H1 (cell line): ENCODE measurements at places on chromosomes 2 and 18. TPM values are rescaled to one million over a fixed set of nuclear protein-coding genes. Genes with fewer than 3 reads are reported as not detected.
A peak's percentile ranks its signal among the peaks of the same experiment; 100 is the strongest.

DNA sequence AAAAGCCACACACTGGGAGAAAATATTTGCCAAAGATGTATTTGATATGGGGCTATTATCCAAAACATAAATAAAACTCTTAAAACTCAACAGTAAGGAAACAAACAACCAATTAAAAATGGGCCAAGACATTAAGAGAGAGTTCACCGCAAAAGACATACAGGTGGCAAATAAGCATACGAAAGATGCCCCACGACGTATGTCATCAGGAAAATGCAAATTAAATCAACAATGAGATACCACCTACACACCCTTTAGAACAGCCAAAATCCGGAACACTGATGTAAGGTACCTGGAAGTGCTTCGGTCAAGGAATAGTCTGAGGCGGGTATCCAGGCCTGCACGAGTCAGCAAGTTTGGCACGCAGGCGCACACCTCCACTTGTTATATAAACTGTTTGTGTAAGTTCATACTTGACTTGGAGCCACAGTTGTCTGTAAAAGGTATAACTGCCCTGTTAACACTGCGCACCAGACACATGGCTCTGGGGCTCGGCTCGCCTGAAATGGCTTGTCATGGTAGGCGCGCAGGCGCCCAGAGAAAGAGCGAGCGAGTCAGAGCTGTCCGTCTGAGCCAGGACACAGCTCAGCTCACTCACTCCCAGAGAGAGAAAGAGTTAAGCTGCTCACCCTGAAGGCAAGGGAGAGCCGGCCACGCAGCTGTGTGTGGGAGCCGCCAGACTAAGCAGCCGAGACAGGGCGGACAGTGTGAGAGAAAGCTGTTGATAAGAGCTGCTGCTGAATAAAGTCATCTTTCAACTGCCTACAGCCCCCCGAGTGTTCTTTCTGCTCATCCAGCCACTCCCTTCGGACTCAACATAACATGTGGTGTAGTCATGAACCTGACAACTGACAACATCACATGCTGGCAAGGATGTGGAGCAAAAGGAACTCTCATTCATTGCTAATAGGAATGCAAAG lies 87.3 kb downstream of the HNRNPLL start:
- H3K36me3 ChIP-seq = no peaks in the 10 kb centered on the region
- no peaks in the 10 kb centered on the region; the same call in 1 of the 2 replicates for H3K4me1 ChIP-seq
- no peak overlapping the region for H3K4me3 ChIP-seq
- H3K27me3 ChIP-seq = no peaks in the 10 kb centered on the region
- DNase-seq = no peak

MDH1B gene
- 2.1 and 2.7 TPM in 2 replicates for total RNA-seq

- H3K27me3 ChIP-seq = no peaks in the 10 kb centered on the region
- no peaks in the 10 kb centered on the region for H3K36me3 ChIP-seq
- no peak overlapping the region for H3K27ac ChIP-seq
- H3K4me1 ChIP-seq = no peaks in the 10 kb centered on the region
Measured at GRCh38 chr2:66236067-66236685, 198.7 kb upstream of the MEIS1 start.

DNA sequence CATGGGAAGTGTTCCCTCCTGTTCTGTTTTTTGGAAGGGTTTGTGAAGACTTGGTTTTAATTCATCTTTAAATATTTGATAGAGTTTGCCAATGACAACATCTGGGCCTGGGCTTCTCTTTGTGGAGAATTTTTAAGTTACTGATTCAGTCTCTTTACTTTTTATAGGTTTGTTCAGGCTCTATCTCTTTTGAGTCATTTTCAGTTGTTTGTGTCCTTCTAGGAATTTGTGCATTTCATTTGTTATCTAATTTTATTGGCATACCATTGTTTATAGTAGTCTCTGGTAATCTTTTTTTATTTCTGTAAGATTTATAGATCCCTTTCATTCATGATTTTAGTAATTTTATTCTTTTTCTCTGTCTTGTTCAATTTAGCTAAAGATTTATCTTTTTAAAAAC lies 14.6 kb downstream of the SCLY start:
- peaks cover 5% of the 10 kb centered on the region for H3K36me3 ChIP-seq
- H3K27ac ChIP-seq = no peak overlapping the region
- H3K4me1 ChIP-seq = no peaks in the 10 kb centered on the region; the same call in 1 of the 2 replicates
- H3K4me3 ChIP-seq = no peak overlapping the region

DNA sequence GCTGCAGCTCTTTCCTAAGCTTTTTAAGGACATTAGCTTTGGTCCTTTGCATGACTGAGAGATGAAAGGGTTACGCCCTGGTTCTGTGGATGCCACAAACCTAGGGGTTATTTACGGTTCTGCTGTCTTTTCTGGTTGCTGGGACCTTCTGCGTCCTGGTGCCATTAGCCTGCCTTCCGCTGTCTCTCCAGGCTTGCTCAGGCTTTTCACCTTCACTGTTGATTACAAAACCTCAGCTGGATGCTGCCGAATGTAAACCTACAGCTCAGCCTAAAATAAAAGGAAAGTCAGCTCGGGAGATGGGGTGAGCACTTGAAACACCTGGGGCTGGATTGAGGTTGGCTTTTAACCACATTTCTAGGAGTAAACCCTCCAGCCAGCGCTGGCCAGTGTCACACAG lies 130.9 kb upstream of the ARHGAP28 start:
- DNase-seq = no peak
- H3K27me3 ChIP-seq = no peaks in the 10 kb centered on the region
- H3K36me3 ChIP-seq = no peaks in the 10 kb centered on the region
- no peak overlapping the region for H3K27ac ChIP-seq

IL1F10 gene
- not detected in 2 replicates for total RNA-seq

GRCh38 chr2:222320436-222321395 lies 21.9 kb upstream of the PAX3 start:
- peak overlapping the region; percentile 65 for H3K4me3 ChIP-seq
- peaks cover 9% of the 10 kb centered on the region; the same call in 1 of the 2 replicates for H3K4me1 ChIP-seq
- no peaks in the 10 kb centered on the region for H3K36me3 ChIP-seq
- peaks cover 49% of the 10 kb centered on the region for H3K27me3 ChIP-seq
- H3K27ac ChIP-seq = no peak overlapping the region

- H3K27ac ChIP-seq = no peak overlapping the region
- H3K4me3 ChIP-seq = no peak overlapping the region
- no peaks in the 10 kb centered on the region for H3K4me1 ChIP-seq
- DNase-seq = no peak
- H3K27me3 ChIP-seq = no peaks in the 10 kb centered on the region
Measured at GRCh38 chr2:8006626-8007025, 675.2 kb upstream of the ID2 start.

ANKRD62 gene
- not detected in 2 replicates for total RNA-seq

PTPRN gene
- 5.2 and 5.4 TPM in 2 replicates for total RNA-seq

- no peak overlapping the region for H3K27ac ChIP-seq
- DNase-seq = peak; percentile 66
- no peaks in the 10 kb centered on the region for H3K36me3 ChIP-seq
Measured at GRCh38 chr2:206443735-206444527, 599 bp downstream of the ADAM23 start.

DNA sequence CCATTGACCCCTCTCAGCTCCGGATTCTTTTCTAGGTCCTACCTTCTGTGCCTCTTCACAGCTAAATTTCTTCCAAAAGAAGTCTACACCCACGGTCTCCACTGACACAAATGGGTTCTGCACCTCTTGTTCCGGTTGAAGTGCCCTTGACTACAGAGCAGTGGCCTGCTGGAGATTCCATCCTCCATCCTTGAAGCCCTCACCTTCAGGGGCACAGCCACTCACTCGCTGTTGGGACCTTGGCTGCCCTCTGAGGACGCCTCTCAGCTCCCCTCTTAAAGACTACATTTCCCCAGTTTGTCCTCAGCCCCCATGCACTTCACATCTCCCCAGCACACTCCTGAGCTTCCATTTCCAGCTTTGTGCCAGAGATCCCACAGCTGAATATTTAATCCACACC lies 226.3 kb downstream of the ATAD2B start:
- H3K36me3 ChIP-seq = no peaks in the 10 kb centered on the region
- H3K4me3 ChIP-seq = no peak overlapping the region
- H3K4me1 ChIP-seq = peaks cover 13% of the 10 kb centered on the region; the same call in 1 of the 2 replicates
- DNase-seq = no peak

DNA sequence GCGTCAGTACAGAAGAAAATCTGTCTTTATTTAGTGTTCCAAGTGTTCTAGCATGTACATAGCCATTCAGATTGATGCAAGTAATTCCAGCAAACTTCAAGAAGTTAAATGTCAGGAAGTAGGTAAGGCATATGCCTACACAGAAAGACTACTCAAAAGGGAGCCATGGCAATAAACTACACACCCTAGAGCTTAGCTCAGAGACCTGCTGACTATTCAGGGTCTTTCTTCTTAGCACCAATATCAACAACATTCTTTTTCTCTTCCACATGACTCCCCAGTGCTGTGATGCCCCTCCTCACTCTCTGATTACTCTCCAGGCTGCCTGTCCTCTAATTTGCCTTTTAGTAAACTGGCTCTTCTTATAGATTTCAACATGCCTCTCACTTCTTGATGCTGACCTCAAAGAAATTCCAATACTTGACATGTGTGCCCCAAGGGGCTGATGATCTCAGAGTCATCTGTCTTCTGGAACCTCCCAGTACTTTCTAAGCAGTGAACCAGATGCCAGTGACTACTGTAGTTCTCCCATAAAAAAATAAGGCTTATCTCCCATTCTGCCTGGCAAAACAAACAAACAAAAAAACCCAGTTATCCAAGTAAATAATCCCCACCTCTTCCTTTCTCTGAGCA lies 909.2 kb upstream of the FANCL start:
- H3K27ac ChIP-seq = no peak overlapping the region
- no peak for DNase-seq
- no peaks in the 10 kb centered on the region for H3K4me1 ChIP-seq
- peaks cover 2% of the 10 kb centered on the region for H3K27me3 ChIP-seq

GRCh38 chr2:145887915-145888314 lies 1368.0 kb upstream of the ZEB2 start:
- DNase-seq = no peak
- no peaks in the 10 kb centered on the region for H3K4me1 ChIP-seq
- H3K27me3 ChIP-seq = no peaks in the 10 kb centered on the region
- no peak overlapping the region for H3K4me3 ChIP-seq
- no peaks in the 10 kb centered on the region for H3K36me3 ChIP-seq

PARD6G gene
- total RNA-seq = 17.9 and 18.8 TPM in 2 replicates

REG3A gene
- total RNA-seq = not detected in 2 replicates

GRCh38 chr2:48107326-48107925 lies 201.1 kb upstream of the FBXO11 start:
- H3K4me3 ChIP-seq = no peak overlapping the region
- no peak overlapping the region for H3K27ac ChIP-seq
- H3K27me3 ChIP-seq = no peaks in the 10 kb centered on the region
- no peak for DNase-seq
- peaks cover 10% of the 10 kb centered on the region for H3K4me1 ChIP-seq

- DNase-seq = no peak
- H3K4me1 ChIP-seq = no peaks in the 10 kb centered on the region
- H3K36me3 ChIP-seq = no peaks in the 10 kb centered on the region
Measured at GRCh38 chr18:35099911-35100310, 58.7 kb downstream of the MAPRE2 start.
